ENCODE measurements at places on chromosomes 16 and 17.

GRCh38 chr17:4460661-4461060, 26.9 kb downstream of the SPNS3 start:
- no peak for DNase-seq

GRCh38 chr17:49843774-49844350, 4.0 kb downstream of the TAC4 start:
- DNase-seq = no peak

- no peak for DNase-seq
These were observed 47.7 kb downstream of the SMURF2 start for GRCh38 chr17:64614266-64615027.

DNA sequence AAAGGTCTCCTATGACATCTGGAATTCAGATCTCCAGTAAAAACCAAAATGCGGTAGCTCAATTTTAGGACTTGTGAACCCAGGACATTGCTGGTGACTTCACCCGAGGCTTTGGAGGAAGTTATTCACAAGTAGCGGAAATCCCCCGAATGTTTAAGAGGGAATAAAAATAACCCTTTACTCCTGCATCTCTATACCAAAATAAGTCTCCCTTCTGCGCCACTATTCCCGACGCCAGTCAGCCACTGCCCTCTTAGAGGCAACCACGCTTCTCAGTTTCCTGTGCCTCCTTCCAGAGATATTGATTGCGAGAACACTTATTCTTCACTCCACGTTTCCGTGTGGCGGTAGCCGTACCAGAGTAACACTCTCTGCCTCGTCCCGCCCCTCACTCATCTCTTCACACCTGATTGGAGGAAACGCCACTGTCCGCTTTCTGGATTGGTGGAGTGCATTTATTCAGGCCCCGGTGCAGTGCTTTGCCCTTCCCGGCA, 27.4 kb downstream of the EMP2 start:
- peak; percentile 10 for DNase-seq

- DNase-seq = no peak
These were observed 1.9 kb downstream of the ATP1B2 start for GRCh38 chr17:7652388-7653356.

- DNase-seq = no peak
These were observed 40.5 kb upstream of the DYNLRB2 start for GRCh38 chr16:80500116-80500859.

DNA sequence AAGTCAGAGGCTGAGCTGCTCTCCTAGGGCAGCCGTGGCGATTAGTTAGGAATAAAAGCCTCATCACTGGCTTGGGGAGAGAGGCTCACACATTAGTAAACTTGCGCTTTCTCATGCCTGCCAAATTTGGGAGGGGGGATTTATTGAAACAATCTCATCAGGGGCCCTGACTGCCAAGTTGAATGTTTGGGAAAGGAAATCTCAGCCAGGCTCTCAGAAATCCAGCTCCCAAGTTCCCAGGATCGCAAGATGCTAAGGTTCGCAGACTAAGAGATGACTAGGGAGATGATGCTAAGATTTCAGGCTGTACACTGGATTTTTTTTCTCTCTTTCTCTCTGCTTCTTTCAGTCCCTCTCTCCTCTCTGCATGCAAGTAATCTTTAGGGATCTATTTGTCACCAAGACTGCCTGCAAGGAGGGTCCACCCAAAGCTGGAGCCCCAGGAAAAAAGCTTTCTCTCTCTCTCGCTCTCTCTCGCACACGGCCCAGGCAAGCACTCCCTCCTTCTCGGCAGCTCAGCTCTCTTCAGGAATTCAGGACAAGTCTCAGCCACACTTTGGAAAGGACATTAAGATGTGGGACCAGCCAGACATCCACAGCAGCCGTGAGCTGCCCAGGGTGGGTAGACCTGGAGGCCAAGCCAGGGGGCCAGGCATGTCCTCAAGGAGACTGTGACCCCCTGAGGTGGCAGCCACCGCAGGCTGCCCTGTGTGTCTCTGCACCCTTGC, 1.4 kb downstream of the GPR139 start:
- no peak for DNase-seq

GRCh38 chr17:47732399-47733046, 513 bp upstream of the TBX21 start:
- DNase-seq = no peak
